ENCODE measurements at places on chromosomes 11 and 22.

DNA sequence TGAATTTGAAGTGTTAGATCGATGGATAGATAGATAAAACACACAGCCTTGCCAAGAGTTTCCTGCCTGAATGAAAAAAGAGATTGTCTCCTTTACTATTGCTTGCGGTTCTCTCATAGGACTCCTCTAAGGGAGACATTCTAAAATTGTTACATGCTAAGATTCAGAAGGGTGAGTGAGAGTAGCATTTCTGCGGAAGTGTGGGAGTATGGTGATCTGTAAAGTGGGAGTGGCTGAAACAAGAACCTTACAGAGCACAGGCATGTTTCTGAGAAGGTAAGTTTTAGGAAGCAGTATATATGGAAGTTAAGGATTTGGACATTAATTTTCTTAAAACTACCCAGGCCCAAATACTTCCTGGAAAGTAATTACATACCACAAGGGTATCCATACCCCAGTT is 139.6 kb downstream of the TRIM44 start:
- DNase-seq, result no peak

GRCh38 chr22:48061726-48062125 is 1299.3 kb downstream of the TBC1D22A start:
- no peak for DNase-seq

- DNase-seq, result no peak
Observed at GRCh38 chr11:88384004-88384668, 46.6 kb upstream of the CTSC start.

DNA sequence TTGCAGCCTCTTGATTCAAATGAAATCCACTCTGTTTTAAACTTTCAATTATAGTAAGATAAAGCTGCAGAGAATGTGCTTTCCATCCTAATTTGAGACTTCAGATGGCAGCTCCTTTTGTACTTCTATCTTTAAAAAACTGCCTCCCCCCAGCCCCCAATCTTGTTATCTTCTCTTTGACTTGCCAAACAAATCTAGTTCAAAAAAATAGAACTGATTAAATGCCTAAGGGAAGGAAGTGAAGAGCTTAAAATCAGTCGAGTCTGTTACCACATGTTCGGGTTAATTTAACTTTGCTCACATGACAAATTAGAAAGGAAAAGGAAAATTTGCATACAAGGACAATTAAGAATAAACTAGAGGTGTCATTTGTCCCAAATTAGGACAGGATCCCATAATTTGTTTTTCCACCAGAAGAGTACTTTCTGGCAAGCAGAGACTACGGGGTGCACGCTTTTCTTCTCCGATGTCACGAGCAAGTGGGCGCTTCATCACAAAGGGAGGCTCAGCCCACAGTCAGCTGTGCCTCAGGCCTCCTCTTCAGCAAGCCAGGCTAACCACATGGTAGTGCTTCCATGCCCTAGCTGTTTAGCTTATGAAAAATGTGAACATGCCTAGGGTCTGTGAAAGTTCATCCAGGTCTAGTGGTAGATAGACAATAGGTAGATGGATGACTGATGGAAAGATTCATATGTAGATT is 69.0 kb upstream of the LDLRAD3 start:
- no peak for DNase-seq

DNA sequence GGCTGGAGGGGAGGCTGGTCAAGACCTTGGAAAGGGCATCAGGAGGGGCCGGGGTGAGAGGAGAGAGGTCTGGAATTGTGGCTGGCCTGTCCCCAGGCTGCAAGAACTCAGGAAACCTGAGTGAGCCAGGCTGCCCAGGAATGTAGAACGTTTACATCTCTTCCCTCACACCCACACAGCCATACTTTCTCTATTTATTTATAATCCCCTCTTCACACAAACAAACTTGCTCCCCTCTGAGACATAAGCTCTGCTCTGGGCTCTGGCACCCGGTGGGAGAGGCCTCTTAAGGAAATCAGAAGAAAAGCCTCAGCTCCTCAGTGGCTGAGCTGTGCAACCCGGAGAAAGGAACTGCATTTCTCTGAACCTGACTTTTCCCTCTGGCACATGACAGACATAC is 5.5 kb downstream of the CHRDL2 start:
- no peak for DNase-seq

DNA sequence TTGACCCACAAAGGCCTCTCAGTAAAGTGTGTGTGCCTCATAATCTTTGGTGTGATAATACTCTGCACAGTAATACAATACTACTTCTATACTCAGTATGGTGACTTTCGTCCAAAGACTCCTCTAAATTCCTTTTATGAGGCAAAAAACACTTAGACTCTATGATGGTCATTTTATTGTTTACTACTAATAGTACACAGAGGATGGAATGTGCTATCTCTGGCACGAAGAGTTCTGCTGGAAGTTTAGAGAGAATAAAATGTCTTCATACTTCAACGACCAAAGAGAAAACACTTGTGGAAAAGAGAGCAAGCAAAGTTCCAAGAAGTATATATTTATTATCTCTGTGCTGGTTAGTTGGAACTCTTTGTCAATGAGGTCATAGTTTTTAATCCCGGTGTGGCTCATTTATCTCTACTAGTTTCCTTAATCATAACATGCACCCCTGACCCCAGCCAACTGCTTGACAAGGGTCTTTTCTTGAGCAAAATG is 7.5 kb upstream of the CSTF3 start:
- no peak for DNase-seq

DNA sequence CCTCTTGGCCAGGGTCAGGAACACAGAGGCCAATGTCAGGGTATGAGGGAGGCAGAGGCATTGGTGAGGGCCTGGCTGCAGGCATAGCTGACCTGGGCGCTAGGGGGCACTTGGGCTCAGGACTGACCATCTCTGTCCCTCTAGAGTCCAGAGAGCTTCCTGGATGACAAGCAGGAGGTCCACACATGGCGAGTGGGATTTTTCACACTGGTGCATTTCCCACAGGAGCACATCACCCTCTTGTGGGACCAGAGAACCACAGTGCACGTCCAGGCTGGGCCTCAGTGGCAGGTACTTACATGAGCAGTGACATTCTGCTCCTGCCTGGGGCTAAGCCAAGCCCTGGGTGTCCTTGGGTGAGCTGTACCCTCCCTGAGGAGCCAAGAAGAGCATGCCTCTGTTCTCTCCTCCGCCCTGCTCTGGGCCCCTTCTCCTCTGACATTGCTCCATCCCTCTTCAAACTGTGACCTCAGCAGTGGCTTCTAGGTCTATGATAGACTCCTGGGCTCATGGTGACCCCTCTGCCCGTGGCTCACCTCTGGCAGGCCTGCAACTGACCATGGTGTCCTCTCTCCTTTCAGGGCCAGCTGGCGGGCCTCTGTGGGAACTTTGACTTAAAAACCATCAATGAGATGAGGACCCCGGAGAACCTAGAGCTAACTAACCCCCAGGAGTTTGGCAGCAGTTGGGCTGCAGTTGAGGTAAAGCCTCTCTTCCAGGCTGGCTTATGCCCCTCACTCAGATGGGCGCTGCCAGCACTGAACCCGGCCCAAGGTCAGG is 46.6 kb downstream of the OTOG start:
- DNase-seq, result no peak

DNA sequence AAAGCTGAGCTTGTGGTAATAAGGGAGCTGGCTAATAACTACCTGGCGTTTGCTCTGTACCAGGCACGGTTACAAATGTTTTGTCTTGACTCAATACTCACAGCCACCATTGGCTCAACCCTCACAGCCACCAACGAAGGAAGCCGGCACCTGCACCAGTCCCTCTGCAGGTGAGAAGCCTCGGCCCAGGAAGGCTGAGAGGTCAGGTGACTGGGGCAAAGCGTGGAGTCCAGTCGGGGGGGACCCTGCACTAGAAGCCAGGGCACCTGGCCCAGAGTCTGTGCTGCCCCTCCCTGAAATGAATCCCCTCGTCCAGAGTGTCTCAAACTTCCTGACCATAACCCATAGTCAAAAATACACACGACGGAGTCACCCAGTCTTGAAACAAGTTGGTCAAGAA is 90.1 kb downstream of the PHF21B start:
- DNase-seq, result no peak

DNA sequence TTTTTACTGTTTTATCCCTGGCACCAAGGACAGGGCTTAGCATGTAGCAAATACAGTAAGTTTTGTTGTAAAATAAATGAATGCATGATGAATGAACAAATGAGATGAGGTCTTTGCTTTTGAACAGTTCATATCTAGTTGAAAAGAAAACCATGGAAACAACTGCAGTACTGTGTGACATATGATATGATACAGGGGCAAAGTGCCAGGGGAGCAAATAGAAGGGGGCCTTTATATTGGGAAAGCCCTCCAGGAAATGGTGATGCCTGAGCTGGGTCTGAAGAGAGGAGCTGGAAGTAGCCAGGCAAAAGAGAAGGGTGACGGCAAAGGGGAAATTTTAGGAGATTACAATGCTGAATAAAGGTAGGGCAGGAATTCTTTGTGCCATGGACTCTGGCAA is 63.8 kb upstream of the UCP3 start:
- DNase-seq, result no peak

GRCh38 chr11:70951139-70951804 is 301.1 kb downstream of the SHANK2 start:
- no peak for DNase-seq

DNA sequence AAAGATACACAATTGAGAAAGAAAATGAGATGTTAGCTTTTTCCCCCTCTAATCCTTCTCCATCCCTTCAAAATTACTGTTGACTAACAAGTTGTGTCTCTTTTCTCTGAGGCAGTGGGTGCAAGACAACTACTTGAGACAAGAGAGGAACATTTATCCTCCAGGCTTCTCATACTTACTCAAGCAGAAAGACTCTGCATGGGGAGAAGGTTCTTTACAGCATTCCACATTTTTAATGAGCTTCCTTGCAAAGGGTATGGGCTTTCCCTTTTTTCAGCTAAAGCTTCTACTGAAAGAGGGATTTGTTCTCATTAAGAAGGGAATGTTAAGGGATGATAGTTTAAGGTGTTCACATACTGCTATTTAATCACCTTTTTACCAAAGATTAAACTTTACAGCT is 47.8 kb downstream of the PAX6 start:
- DNase-seq, result no peak

GRCh38 chr22:20626811-20627210 is 119.4 kb downstream of the MED15 start:
- no peak for DNase-seq

DNA sequence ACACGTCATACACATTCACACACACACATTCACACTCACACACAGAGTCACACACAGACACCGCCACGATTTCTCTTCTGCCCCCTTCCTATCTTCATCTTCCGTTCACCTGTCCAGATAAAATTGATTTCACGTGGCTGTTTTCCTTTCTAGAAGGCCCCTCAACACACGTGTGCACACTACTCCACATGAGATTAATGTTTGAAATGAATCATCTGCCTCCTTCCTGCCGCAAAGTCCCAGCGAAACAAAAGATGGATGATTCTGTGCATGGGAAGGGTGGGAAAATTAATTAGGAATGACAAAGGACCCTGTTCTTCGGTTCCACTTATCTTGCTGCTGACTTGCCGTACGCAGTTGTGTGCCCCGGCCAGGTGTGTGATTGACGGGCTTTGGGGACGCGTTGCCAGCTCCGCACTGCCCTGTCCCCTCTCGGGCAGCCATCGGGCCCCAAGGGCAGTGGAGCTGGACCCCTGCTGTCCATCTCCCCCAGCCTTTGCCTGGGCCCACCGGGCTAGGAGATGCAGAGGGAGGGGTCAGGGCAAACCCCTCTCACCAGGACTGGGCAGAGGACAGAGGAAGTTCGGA is 73.8 kb downstream of the MPPED1 start:
- DNase-seq, result no peak

- no peak for DNase-seq
Observed at GRCh38 chr22:38921120-38921519, 36.3 kb upstream of the APOBEC3A start.

GRCh38 chr11:125496529-125496857 is 428 bp upstream of the FEZ1 start:
- DNase-seq, result no peak

- no peak for DNase-seq
Observed at GRCh38 chr11:119365071-119365591, 16.4 kb downstream of the USP2 start.

- DNase-seq, result no peak
Observed at GRCh38 chr11:71190551-71190950, 61.8 kb downstream of the SHANK2 start.

- no peak for DNase-seq
Observed at GRCh38 chr11:11391796-11392463, 38.9 kb upstream of the CSNK2A3 start.

GRCh38 chr11:14552089-14552488 is 31.9 kb upstream of the PSMA1 start:
- DNase-seq, result no peak

DNA sequence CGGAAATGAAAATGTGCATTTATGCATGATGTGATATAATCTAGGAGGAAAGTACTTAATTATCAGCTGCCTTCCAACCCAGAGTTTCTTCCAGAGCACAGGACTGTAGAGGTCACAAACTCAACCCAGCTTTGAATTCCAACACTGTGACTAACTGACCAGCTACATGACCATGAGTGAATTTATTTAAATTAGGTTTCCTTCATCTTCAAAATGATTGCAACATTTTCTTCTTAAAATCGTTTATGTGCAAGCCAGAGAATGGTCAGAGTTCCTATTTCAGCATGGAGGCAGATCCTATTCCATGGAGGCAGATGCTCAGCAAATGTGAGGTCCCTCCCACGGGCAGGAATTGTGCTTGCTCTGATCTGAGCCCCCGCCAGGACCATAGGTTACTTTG is 42.4 kb downstream of the OSBP start:
- no peak for DNase-seq

GRCh38 chr22:48892578-48893287 is 934.9 kb downstream of the BRD1 start:
- no peak for DNase-seq

GRCh38 chr11:2826679-2827056 is 58.9 kb downstream of the CDKN1C start:
- no peak for DNase-seq

GRCh38 chr11:117465236-117465997 is 137.8 kb downstream of the CEP164 start:
- DNase-seq, result no peak

DNA sequence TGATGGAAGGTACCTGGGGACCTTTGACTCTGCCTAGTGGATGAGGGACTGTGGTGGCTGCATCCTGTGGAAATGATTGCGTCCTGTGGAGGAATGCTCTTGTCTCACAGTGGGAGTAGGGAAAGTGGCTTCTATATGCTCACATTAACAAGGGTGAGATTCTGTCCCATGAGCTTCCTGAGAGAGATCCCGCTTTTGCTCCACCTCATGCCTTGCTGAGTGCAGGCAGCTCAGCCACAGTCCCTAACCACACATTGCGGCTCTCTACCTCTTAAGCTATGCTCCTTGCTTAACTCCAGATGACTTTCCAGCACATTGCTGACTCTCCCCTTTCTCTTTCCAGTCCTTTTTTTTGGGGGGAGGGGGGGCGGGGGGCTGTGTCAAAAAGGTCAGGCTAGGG is 45.0 kb downstream of the TEAD1 start:
- no peak for DNase-seq
